ENCODE measurements at places on chromosomes 11 and 22.

DNA sequence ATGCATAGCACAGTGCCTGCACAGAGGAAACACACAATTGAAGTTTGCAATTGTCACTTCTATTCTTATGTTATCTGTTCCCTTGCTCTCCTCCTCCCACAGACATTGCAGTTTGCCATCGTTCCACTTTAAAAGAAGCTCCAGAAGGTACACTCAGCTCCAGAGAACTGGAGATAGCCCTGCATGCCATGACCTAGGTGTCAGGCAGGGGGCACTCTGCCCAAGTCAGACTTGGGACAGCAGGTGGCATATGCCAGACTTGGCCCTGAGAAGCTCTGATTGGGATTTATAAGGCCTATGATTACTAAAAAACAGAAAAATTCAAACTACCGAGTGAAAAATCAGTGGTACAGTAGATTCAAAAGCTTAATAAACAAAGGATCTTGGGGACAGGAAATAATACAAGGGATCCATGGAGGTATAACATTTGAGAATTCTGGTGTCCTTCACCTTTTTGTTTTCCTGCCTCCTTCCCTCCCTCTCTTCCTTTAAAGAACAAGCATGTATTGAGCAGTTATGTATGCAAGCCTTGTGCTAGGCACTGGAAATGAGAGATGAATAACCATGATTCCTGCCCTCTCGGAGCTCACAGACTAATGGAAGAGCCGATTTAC, 40.0 kb downstream of the TENM4 start:
- DNase-seq = no peak

DNA sequence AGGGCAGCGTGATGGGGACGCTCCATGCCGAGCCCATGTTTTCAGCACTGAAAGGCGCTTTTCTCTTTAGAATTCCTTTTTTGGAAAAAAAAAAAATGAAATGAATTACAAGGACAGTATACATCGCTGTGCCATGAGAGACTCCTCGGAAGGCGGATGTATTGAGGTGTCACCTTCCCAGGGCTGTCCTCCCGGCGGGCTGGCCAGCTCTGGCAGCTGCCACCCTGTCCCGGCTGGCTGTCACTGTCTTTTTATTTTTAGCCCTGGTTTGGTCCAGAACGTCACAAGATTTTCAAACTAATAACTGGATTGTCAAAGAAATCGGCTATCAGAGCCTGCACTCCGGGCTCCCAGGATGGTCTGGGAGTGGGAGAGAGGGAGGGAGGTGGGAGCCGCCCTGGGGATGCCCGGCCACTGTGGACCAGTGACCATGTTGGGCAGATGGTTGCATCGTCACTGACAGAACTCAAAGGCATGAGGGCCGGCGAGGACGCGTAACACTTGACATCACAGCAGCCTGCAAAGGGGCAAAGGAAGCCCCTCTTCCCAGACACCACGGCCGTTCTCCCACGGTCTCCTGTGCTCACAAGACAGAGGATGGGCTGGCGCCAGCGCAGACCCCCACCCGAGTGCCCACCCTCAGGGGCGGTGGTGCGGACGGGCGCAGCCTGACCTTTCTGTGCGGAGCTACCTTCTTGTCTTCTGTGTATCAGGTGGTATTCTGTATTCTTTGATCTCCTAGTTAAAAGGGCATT, 392.9 kb downstream of the TBC1D22A start:
- no peak for DNase-seq

DNA sequence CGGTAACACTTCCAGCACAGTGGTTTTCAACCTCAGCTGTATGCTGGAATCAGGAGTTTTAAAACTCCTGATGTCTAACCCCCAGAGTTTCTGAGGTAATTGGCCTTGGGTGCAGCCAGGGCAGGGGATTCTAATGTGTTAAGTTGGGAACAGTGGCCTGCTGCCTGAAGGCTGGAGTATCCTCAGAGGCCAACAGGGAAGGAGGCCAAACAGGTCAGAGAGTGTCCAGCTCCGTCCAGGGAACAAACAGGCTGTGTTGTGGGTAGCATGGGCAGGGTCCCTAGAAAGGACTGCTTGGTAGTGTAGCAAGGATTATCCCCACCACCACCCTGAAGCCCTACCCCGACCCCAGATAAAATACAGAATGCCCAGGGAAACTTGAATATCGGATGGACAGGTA, 10.8 kb upstream of the DAGLA start:
- DNase-seq = no peak

- DNase-seq = no peak
Measured at GRCh38 chr11:125740617-125741016, 5.5 kb upstream of the PATE1 start.

- no peak for DNase-seq
Measured at GRCh38 chr22:44153710-44154109, 27.0 kb upstream of the PARVG start.

GRCh38 chr22:26756675-26757293, 99.4 kb downstream of the MIAT start:
- DNase-seq = peak; percentile 78

DNA sequence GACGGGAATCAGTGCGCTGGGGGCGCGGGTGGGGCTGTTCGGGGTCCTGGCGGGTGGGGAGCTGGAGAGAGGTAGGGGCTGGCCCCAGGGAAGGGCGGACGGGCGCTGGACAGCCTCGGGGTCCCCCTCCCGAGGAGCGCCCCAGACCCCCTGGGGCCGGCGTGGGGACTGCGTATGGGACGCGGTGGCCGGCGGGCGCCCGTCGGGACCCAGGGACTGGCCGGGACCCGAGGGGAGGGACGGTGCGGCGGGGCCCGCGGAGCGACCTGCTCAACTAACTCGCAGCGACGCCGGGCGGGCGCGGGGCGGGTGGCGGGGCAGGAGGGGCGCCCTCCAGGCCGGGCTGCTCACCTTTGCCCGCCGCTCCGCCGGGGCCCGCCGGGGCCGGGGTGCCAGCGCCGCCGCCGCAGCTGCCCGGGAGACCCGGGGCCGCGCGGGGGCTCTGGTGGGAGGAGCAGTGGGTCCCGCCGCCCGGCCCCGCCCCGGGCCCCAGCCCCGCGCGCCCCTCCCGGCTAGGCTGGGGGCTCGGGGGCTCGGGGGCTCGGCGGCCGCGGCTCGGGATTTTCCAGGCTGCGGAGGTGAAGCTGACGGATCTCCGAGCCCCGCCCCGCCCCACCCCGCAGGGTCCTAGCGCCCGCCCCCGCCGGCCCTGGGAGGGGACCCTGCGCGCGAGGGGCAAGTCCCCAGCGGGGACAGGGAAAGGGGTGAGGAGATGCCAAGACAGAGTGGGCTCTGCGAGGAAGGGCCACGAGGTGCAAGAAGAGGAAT, 12.3 kb downstream of the STARD10 start:
- DNase-seq = peak; percentile 57

DNA sequence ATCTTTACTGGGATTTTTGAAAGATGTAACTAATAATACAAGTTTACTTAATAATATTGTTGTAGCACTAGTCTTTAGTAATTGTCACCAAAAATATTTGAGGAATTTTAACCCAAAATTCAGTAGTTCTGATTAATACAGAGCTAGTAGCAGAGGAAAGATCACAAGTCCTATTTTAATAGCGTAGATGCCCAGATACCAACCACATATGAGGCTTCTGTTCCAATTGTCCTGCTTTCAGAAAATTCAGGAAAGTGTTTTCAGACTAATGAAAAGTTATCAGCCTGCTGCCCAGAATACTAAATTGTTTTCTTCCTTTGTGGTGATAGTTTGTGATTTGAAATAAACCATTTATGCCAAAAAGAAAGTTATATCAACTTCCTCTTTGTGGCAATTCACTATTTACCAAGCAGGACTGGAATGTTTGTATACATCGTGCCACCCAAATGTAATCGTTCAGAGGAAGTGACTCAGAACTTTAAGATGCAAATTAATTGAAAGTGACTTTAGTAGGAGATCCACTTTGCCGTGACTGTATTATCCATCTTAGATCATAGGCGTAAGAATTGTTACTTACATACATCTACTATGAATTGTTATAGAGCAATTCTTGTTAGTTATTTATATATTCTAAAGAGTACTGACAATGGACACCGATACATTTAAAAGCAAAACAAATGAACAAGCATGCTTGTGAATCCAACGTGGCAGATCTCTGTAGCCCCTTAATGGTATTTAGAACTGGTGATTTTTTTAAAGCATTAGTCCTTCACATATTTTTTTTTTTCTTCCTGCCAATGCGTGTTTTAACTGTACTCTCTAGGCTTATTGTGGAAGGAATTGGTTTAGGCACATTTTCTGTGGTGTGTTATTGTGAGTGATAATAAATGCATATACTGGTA, 231.0 kb downstream of the DDX10 start:
- DNase-seq = no peak

- no peak for DNase-seq
Measured at GRCh38 chr11:36532941-36533601, 23.0 kb upstream of the TRAF6 start.

DNA sequence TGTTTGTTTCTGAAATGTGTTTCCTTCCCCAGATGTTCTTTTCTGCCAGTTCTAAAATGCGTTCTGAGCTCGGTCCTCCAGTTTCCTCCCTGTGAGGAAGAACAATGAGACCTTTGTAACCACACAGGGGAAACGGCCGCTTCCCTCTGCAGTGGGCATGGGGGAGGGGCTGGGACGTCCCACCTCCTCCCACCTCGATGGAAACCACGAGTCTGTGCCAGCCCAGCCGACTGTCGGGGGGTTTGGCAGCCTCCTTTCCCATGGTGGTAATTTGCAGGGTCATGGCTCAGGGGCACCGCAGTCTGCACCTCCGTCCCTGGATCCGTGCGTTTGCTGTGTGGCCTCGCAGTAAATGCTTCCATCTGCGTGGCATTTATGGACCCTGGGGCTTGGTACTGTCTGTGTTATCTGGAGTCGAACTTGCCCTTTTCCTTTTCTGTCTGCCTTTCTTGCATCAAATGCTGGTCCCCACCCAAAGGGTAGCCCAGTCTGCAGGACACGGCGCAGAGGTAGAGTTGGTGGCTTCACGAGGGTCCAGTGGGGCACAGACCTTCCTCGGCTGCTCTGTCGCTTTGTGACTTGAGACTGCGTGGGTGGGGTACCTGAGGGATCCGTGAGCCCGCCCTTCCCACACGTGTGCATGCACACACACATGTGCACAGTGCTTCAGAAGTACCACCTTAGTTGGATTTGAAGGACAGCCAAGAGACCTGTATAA, 16.1 kb downstream of the LRP5 start:
- peak; percentile 58 for DNase-seq

GRCh38 chr11:45859661-45860140, 12.4 kb downstream of the CRY2 start:
- peak; percentile 35 for DNase-seq

DNA sequence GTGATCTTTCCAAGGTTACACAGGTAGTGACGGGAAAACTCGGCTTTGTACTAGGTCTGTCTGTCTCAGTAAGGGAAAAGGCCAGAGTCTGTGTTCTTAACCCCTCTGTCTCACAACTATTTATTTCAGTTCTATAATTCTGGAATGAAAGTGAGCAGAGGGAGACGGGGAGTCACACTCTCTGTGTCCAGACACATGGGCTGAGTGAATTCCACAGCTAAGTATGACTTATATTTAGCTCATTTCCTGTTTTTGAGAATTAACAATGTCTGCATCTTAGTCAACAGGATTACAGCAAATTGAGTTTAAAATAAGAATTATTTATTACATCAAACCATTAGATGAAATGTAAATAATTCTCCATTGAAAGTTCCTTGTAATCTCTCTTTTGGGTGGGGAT, 62.5 kb upstream of the OR4B1 start:
- no peak for DNase-seq

- no peak for DNase-seq
Measured at GRCh38 chr11:103031834-103032233, 60.1 kb downstream of the DCUN1D5 start.

GRCh38 chr11:60857378-60858232, 1.9 kb upstream of the PTGDR2 start:
- no peak for DNase-seq

- no peak for DNase-seq
Measured at GRCh38 chr11:79400206-79400605, 40.6 kb downstream of the TENM4 start.

DNA sequence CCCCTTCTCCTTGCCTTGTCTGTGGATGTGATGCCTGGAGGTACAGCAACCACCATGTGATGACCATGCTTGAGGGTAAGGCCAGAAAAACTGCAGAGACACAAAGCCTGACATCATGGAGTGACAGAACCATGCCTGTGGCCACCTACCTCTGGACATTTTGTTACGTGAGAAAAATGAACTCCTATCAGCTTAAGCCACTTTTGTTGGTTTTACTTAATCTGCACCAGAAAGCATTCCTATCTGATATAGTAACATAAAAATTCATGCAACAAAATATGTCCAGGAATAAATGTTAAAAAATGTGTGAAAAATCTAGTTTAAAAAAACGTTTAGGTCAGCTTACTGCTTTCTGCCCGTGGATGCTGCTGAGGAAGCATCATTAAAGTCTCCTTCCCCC, 42.6 kb upstream of the P4HA3 start:
- DNase-seq = no peak

GRCh38 chr11:16791191-16791961, 52.9 kb downstream of the C11orf58 start:
- DNase-seq = no peak
